ENCODE measurements at places on chromosomes 12 and 14.

DNA sequence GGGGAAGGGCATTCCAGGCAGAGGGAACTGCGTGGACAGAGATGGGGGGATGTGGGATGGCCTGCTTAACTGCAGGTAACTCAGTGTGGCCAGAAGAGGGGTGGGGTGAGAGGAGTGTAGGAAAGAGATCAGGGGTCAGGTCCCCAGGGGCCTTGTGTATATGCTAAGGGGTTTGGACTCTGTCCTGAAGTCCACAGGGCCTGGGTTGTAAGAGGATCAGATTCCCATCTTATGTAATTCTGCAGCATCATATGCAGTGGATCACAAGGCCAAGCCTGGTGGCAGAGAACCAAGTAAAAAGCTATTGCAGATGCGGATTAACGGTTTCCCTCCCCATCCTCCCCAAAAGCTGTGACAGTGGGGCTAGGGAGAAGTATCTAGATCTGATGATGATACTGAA, 8.7 kb downstream of the TCTN1 start:
- no peak for DNase-seq

DNA sequence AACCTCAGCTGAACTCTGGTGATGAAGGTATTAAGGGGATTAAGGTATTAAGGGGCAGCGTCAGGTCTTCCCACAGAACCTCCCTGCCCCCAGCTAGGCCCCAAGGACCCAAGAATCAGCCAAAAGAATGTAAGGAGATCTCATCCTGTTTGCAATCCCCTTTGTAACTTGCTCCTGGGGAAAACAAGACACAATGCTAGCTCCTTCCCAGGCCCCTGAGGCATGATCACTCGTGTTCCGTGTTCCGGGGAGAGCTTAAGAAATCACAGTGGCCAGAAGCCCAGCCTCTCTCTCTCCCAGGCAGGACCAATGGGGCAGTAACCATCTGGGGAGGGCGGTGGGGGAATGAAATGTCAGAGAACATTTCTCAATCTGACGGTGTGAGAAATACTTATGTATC, 33.2 kb downstream of the PIGH start:
- DNase-seq, result no peak

DNA sequence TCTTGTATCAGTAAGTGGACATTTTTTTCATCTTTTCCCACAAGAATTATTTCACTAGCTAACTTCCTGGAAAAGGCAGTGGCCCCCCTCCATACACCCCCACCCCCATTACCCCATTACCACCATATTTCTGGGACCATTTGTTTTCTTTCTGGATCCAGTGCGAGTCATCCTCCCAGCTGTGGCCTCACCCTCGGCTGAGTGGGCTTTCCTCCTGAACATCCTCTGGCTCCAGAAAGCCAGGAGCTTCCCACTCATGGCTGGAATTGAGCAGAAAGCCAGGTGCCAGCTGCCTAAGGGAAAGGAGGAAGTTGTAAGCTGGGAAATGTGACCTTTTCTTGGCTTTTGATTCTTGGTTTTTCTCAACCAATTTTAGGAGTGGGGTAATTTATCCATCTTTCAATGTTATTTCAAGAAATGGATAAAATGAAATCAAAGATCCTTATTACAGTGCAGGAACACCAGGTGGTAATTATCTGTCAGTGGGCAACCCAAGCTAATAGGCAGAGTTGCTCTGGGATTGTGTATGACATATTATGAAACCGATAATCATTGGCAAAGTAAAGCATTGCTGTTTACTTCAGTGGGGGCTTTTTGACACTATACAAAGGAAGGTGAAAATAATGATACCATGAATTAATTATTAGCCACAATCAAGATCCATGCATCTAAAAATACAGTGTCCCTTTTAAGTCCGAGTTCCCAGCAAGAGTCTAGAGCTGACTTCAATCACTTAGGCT, 124.6 kb downstream of the KICS2 start:
- no peak for DNase-seq

- DNase-seq, result no peak
Measured at GRCh38 chr14:40417777-40418401, 985.7 kb upstream of the FBXO33 start.

- peak; percentile 12 for DNase-seq
Measured at GRCh38 chr14:88660056-88660455, 97.2 kb downstream of the ZC3H14 start.

DNA sequence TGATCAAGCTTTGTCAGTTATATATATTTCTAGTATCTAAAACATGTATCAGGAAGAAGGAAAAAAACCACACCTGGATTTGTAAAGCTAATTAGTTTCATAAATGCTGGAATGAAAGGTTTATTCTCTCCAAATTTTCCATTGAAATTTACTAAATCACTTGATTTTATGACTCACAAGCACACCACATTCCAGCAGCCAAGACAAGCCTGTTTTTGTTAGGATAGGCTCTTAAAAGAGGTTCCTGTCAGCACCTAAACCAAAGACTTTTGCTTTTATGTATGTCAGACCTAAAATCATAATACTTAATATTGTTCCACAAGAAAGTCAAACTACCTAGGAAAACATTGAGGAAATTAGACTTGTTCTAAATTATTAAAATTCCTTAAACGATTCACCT, 85.3 kb upstream of the PAWR start:
- DNase-seq, result no peak

- no peak for DNase-seq
Measured at GRCh38 chr14:61621444-61621843, 73.9 kb upstream of the HIF1A start.

- no peak for DNase-seq
Measured at GRCh38 chr12:70149665-70150064, 93.6 kb upstream of the CNOT2 start.

DNA sequence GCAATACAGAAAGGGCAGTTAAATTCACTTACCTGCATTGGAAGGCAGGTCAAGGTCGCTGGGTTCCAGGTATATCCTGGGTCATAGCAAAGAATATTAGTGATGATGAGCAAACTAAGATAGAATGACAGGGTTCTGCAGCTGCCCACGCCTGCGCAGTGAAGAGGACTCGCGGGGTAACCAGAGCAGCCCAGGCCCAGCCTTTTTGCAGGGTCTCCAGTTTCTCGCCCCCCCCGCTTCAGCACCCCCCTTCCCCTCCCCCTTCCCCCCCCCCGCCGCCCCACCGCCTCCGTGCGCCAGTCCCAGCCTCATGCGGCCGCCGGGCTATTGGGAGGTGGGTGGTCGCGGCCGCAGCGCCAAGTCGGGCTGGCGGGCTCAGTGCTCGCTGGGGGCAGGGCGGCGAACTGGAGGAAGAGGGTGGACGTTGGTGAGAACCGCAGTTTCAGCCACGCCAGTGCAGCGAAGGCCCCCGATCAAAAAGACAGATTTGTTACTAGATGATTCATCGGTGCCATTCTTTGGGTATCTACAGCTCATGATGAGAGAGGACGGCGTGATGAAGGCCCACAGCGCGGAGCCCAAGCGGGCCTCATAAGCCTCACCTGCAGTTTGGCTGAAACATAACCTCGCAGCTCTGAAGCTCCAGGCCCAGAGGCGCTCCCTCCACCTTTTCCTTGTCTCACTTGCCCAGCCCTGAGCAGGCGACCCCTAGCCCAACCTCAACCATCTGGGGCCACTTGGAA, 20.2 kb downstream of the SLC2A3 start:
- DNase-seq, result no peak
